ENCODE measurements at places on chromosomes 11 and 22.

- DNase-seq, result no peak
Observed at GRCh38 chr22:37659066-37659896, 758 bp downstream of the PDXP start.

- DNase-seq, result no peak
Observed at GRCh38 chr22:25514436-25515180, 49.9 kb upstream of the GRK3 start.

DNA sequence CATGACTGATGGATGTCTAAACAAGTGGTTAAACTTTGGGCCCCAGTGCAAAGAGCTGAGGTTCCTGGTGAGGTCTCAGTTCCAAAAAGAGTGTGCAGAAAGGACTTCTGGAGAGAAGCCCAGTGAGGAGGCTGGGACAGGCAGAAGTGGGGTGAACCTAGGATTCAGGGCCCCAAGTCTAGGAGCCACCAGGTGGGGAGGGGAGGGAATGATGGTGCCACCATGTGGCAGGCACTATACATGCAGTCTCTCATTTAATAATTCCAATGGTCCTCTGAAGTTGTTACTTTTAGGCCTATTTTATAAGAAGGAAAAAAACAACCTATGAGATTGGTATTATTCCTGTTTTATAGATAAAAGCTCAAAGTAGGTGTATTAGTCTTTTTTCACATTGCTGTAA lies 102.0 kb downstream of the INSC start:
- no peak for DNase-seq

GRCh38 chr11:37504060-37504611 lies 906.1 kb upstream of the RAG2 start:
- DNase-seq, result no peak

DNA sequence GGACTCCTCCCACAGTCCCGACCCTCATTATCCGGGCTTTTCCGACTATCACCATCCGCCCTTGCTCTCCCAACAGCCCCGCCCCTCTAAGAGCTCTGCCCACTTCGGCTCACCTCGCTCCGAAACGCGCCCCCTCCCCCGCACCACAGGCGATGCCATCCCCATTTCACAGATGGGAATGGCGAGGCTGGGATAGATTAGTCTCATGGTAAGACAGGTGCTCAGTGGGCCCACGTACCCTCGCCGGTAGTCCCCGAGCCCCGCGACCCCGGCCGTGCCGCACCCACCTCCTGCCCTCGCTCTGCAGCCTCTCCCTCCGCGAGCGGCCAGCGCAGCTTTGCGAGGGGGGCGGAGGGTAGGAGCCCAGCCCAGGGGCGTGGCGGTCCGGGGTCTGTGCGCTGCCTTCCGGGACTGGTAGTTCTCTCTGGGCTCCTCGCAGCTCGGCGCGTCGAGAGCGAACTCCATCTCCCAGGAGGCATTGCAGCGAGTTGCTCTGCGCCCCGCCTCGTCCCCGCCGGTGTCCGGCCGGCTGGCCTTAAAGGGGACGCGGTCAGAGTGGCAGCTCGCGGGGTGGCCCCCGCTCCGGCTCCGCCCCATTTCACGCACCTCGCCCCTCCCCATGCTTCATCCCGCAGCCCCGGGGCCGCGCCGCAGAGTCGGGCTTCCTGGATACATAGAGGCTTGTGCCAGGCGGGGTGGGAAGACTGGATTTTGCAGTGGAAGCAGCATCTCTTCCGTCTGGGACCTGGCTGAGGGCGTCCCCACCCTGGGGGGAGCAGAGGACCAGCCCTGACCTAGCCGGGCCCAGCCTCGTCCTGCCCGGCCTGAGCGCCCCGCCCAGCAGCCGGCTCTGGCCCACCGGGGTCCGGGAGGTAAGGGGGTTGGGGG lies at the start of the genes KCTD21 and USP35:
TSS of gene KCTD21 (minus strand) at position 341 of the 888 bp plus-strand sequence. CDS start 14,072 bp downstream, outside the sequence.
TSS of gene USP35 (plus strand) at position 634 of the 888 bp plus-strand sequence. CDS start 7,327 bp downstream, outside the sequence.
- peak; percentile 93 for DNase-seq

DNA sequence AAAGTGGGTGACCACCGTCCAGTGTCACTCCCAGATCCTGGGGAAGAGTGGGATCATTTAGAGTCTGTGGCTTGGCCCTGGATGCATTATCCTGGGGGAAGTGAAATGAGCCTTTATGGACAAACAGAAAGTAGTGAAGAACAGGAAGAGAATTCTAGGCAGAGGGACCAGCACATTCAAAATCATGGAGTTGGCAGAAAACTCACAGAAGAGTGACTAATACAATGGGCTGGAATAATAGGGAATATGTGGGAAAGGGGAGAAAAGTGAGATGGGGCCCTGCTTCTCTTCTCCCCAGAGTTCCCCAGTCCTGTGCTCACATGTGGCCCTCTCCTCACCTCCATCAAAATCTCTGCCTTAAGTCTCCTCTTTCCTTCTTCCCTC lies 84.3 kb downstream of the CCDC81 start:
- DNase-seq, result no peak

- peak; percentile 21 for DNase-seq
Observed at GRCh38 chr11:95443386-95443785, 212.4 kb upstream of the SESN3 start.

DNA sequence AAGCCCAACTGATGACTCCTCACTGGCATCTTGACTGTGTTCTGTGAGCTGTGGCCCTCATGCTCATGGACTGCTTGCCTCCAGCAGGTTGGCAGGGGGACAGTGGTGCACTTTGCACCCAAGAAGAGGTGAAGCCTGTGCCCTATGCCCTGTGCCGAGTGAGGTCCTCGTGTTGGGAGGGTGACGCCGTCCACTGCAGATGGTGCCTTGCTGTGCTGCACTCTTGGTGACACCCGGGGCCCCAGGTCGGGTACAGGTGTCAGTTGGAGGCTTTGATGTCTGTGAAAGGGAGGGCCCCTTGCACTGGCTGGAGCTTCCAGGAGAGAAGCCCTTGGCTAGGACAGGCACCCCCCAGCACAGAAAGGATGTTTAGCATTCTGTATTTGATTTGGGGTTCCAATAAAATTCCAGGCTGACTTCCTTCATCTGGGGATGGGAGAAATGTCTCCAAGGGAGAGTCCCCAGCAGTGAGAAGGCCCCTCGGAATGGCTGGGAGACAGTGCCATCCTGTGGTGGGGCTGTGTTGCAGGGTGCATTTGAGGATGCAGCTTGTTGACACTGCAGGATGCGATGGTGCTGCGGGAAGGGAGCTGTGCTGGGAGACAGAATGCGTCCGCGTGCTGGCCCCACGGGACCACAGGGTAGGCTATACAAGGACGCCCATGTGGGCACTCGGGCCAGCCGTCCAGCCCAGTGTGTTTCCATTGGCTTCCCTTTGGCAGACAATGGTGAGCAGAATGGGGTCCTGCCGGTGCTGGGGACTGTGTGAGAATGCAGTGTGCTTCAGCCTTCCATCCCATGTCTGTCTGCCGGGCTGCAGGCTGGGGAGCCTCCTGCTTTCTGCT lies 2.5 kb upstream of the ZDHHC8 start:
- DNase-seq, result peak; percentile 68

- DNase-seq, result no peak
Observed at GRCh38 chr11:11735586-11735985, 106.2 kb upstream of the USP47 start.

DNA sequence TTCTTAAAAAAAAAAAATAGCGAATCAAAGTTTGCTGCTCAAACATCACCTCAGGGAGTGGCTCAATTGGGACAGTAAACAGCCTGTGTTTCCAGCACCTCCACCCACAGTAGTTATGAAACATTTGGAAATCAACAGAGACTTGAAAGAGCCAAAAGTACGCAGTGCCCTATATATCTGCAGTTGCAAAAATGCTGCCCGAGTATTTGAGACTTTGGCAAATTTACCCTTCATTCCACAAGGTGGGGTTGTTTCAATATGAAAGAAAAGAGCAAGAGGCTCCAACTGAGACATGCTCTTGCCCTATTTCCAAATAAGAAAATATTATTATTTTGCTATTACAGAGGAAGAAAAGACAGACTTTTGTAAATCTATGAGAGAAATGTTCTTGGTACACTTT lies 851.1 kb upstream of the RAG2 start:
- DNase-seq, result no peak

- DNase-seq, result no peak
Observed at GRCh38 chr11:120285256-120285655, 39.8 kb upstream of the TLCD5 start.

DNA sequence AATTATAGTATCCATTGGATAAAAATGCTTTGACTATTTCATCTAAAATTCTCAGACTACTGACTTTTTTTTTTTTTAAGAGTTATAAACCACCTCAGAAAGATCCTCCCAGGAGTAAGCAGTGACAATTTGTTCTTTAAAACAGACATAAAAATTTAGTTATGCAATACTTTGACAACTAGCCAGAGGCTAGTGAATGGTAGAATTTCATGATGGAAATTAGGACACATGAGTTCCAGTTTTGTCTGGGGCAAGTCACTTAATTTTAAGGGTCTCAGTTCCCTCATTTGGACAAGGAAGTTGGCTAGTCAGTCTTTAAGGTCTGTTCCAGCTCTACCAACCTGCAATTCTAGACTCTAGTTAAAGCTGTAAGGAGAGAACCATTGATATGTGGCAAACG lies 2.9 kb downstream of the IL18 start:
- no peak for DNase-seq

DNA sequence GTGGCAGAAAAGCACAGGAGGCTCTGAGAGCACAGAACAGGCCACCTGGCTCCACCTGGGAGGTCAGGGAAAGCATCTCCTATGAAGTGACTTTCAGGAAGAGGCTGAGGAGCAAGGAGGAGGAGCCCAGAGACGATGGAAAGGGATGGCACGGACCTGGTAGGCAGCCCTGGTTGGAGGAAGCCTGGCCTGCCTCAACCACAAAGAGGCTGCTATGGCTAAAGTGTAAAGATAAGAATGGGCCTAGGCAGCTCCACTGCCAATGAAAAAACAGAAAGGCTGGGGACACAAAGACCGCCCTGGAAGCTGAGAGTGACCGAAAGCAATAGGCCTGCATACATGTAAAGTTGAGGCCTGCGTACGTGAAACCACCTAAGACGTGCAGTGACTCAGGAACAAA lies 31.2 kb upstream of the ETS1 start:
- DNase-seq, result no peak

- DNase-seq, result peak; percentile 2
Observed at GRCh38 chr11:10488121-10488933, 33.3 kb downstream of the AMPD3 start.

GRCh38 chr22:37244114-37244921 lies at the start of gene RAC2:
TSS of gene RAC2 (minus strand) at chr22:37244269. CDS start at chr22:37244148, 121 bp downstream.
- peak; percentile 97 for DNase-seq

GRCh38 chr22:37518509-37519267 lies 527 bp downstream of the CARD10 start:
- DNase-seq, result no peak

GRCh38 chr11:5550440-5551095 lies 2.2 kb upstream of the OR52H1 start:
- no peak for DNase-seq

GRCh38 chr11:82733444-82734119 lies at the start of gene FAM181B:
TSS of gene FAM181B (minus strand) at chr11:82733864. CDS start at chr11:82733729, 135 bp downstream.
- peak; percentile 33 for DNase-seq

GRCh38 chr11:73972187-73972586 lies 10.5 kb downstream of the UCP2 start:
- DNase-seq, result no peak

DNA sequence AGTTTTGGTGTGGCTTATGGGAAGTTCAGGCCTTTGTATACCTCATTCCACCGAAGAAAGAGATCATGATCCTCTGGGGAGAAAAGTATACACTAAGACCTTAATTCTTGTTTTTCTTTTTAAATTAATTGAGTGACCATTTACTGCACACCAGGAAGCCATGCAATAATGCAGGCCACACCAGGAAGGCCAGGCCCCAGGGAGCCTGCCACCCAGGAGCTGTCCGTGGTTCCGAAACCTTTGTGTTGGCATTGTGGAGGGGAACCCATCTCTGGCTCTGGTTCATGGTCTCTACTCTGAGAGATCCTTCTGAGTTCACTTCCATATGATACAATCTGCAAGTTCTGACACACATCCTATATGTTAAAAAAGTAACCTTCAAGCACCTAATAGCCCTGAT lies 291.8 kb downstream of the MIAT start:
- DNase-seq, result no peak

GRCh38 chr11:116224889-116225200 lies 547.9 kb downstream of the BUD13 start:
- no peak for DNase-seq

DNA sequence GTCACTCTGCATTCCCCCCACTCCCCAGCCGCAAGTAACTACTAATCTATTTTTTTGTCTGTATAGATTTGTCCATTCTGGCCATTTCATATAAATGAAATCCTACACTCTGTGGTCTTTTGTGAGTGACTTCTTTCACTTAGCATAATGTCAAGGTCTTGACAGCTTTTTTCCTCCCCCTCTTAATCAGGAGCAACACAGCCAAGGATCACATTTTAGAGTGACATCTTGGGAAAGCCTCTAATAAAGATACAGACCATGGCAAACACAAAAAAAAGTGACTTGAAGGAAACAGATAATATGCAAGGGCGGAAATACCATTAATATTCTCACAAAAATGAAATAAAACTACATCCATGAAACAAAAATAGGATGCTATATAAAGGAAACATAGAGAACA lies 43.9 kb downstream of the RAB30 start:
- DNase-seq, result no peak

DNA sequence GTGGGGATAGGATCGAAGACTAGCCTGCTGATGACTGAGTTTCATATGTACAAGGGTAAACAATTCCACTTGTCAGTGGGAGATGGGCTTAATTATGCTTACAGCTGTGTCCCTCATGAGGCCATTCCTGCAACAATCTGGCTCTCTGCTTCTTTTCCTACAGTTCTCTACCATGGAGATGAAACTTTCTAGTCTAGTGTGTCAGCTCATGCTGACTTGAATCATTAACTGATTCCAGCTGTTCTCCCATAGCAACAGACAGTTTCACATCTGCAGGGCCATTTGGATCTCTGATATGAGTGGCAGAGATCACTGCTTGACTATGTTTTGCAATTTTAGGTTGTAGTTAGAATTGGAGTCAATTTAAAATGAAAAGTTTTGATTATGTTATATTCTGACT lies 1251.7 kb upstream of the RAG2 start:
- DNase-seq, result no peak

DNA sequence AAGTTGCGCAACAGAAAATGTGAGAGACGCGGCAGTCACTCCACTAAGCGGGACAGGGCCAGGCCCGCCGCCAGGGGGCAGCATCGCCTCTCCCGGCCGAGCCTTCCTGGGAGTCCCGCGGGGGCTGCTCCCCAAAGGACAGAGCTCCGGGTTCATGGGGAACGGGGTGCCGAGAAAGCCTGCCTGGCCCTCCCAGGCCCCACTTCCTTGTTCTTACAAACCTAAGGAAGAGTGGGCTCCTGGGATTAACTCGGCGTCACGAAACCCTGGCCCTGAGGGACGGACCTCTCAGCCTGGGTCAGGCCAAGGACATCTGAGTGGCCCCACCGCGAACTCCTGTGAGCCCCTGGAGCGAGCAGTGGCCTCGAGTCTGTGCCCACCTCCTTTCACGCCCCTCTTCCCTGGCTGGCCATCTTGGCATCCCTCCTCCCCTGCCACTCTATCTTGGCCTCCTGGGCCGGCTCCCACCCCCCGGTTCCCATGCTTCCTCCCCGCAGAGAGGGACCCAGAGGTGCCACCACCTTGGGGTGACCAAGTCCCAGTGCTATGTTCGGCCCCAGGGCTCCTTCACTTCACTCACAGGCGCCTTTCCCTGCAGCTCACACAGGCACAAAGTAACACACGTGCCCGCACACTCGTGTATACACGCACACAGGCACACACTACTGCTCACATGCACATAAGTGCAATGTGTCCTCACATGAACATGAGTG lies 99.9 kb upstream of the FGF3 start:
- peak; percentile 79 for DNase-seq
